ENCODE measurements at places on chromosomes 2 and 18.

- DNase-seq, result no peak
Measured at GRCh38 chr2:11068079-11068741, 87.1 kb upstream of the SLC66A3 start.

- no peak for DNase-seq
Measured at GRCh38 chr2:234772733-234773060, 179.1 kb upstream of the SH3BP4 start.

DNA sequence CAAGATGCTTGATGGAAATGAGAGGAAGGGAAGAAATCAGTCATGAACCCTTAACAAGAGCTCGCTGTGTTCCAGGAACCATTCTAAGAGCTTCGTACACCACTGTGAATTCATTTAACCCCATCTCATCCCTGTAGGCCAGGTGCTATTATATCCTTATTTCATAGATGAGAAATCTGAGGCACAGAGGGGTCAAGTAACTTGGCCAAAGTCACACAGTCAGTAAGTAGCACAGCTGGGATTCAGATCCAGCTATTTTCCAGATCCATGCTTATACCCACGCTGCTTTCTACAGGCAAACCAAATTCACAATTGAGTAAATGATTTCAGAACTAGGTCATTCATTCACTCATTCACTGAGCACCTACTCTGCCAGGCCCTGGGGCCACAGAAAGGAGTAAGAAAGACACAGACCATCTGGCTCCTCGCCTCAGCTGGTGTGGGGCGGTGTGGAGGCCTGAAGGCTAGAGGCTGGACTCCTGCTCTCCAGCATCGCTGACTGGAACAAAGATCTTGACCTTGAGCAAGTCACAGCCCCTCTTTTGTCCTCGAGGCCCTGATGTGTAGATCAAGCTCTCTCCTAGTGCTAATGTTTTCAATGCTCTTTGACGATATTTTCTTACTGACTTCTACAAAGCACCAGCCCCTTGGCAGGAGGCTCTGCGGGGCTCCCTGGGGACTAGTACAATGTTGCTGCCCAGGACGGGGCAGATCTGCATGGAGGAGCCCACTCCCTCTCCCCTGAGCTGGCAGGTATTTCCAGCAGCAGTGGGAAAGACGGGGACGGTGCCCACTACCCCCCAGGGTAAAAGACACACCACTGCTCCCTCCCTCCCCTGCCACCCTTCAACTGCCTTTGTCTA, 26.5 kb downstream of the STEAP3 start:
- DNase-seq, result no peak

GRCh38 chr2:25251422-25252273, 83.3 kb upstream of the POMC start:
- no peak for DNase-seq

Data from NCI-H774 (cell line).